ENCODE measurements at places on chromosomes 1 and 21.

DNA sequence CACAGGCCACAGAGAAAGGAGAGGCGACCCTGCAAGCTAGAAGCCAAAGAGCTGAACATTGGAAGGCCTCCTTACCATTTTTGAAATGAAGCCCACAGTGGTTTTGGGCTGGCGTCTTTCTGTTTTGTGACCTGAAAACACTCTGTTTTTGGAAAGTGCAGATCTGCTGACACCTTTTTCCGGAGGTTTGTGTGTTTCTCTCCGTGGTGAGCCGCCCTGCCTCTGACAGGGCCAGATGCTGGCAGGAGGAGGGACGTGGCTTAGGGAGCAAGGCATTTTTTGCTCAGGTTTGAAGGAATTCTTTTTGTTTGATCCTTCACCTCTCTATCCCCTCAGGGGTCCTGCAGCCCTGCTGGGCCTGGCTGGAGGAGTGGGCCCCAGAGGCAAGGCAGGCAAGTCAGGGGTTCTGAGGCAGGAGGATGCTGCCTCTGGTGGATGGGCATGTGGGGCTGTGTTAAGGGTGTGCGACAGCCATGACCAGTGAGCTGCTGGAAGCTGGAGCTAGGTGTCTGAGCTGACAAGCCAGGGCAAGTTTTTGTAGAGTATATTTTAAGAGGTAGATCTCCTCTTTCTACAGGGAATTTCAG, 133.8 kb downstream of the CAMTA1 start:
- no peak for DNase-seq

DNA sequence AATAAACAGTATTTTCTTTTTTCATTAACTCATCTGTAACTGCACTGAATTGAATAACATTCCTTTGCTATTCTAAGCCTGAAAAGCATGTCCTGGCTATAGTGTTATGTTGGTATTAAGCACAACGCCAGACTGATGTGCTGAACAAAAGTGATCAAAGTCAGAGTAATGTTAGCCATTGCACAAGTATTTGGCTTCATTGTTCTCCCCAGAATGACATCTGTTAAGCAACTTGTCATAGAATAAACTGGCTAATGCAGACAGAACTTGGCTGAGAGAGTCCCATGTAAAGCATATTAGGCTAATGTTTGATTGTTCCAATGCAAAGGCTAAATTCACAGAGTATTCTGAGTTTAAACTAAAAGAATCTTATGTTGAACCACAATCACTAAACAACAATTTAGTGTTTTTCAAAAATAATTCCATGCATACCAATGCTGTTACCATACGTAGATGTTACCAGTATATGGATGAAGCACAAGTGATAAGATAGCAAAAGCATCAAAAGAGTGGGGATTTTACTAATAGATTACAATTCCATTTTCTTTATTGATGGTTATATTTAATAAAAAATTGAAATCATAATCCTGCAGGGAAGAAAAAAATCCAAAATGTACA, 235.3 kb upstream of the DMRTA2 start:
- no peak for DNase-seq

GRCh38 chr1:16920951-16921350, 780 bp upstream of the CROCC start:
- DNase-seq: no peak

GRCh38 chr1:97069312-97069711, 347.7 kb downstream of the PTBP2 start:
- no peak for DNase-seq

DNA sequence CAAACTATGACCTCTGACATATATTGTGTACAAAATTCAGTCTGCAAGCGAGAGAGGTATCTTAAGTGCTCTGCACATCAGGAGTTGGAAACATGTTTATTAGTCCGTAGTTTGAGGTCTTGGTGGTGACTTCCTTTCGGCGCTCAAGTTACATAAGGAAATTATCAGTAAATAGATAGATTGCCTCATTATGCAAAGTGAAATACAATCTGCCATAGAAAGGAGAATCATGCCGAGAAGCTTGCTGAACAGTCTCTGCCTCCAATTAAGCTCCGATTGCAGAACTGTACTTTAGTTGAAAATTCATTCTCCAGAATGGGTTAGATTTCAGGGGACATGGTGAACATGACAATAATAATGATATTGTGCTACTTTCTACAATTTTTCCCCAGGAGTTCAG, 271.8 kb downstream of the BRINP2 start:
- no peak for DNase-seq

DNA sequence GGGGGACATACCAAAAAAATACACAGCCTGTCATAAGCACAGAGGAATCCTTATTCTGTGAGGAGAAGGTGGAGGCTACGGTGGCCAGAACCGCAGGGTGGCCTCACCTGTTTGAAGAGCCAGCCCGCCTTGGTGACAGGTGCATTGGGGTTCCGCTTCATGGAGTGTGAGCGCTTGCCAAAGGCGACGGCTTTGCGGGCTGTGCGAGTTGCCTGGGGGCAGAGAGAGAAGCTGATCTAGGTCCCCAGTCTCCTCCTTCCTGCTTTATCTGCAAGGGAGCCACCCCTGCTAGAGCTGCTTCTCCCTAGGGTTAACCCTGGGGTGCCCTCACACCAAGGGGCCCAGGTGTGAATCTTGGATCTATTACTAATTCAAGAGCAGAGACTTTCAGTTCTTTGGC, 54.3 kb upstream of the GOLT1A start:
- DNase-seq: no peak

- no peak for DNase-seq
Measured at GRCh38 chr1:212677136-212677535, 22.5 kb downstream of the BATF3 start.

GRCh38 chr1:223824287-223824686, 21.5 kb downstream of the TP53BP2 start:
- DNase-seq: no peak

- no peak for DNase-seq
Measured at GRCh38 chr1:201816309-201816854, 12.6 kb upstream of the IPO9 start.

- DNase-seq: no peak
Measured at GRCh38 chr1:183600136-183600535, 9.9 kb upstream of the NCF2 start.

DNA sequence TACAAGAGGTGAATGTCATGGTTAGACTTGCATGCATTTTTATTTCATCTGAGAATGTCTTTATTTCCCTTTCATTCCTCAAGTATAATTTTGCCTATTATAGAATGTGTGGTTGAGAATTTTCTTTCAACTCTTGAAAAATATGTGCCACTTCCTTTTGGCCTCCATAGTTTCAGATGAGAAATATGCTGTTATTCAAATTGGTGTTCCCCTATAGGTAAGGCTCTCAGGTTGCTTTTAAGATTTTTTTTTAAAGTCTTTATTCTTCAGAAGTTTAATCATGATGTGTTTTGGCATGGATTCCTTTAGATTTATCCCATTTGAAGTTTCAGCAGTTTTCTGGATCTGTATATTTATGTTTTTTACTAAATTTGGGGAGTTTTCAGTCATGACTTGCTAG, 2.1 kb downstream of the MROH7 start:
- DNase-seq: no peak

GRCh38 chr1:94983171-94983739, 56.3 kb upstream of the CNN3 start:
- no peak for DNase-seq

DNA sequence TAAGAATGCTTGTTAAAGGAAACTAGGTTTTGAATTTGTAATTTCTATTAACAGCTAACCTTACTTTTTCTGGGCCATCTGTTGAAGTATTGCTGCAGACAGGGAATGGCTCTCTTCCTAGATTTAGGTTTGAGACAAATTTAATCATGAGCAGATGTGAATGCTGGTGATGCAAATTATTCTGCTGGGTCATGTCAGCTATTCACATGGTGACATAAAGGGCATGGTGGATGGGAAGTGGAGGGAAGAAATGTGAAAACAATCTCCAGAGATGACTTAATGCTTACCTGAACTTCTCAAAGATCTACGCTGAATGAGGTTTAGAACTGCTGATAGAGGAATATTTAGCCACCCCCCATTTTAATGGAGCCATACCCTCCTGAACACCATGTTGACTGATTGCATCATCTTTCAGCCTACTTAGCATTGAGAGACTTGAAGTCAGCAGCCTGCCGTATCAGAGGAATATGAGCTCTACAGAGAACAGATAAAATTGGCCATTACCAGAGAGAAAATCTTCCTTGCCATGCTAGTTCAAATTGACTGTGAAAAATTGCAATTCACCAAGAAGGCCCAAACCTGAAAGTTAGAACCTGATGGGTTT, 138.8 kb downstream of the HHAT start:
- no peak for DNase-seq

- no peak for DNase-seq
Measured at GRCh38 chr1:189434461-189434860, 1043.2 kb downstream of the BRINP3 start.

- DNase-seq: no peak
Measured at GRCh38 chr1:234125714-234126113, 221.2 kb downstream of the SLC35F3 start.

GRCh38 chr1:233738396-233738795, 124.5 kb downstream of the KCNK1 start:
- no peak for DNase-seq

DNA sequence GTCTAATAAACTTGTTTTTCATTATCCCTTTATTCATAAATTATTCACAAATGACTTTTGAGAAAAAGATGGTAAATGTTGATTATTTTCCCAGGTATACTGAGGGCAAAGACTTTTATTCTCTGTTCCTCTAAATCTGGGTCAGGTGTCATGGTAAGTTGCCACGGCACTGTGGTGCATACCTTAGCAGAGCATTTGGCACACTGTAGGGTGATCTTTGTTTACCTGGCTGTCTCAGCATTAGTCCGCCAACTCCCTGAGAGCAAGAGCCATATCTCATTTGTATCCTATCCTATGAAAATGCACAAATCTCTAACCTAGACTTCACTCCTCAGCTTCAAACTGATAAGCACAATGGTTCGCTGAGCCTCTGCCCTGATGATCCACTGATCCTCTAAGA, 24.9 kb downstream of the GDAP2 start:
- DNase-seq: no peak

- DNase-seq: no peak
Measured at GRCh38 chr1:230271300-230272035, 154.7 kb downstream of the PGBD5 start.

GRCh38 chr1:172895050-172895460, 155.7 kb downstream of the TNFSF18 start:
- peak; percentile 29 for DNase-seq

GRCh38 chr1:48039088-48040054, 42.2 kb upstream of the TRABD2B start:
- no peak for DNase-seq

- no peak for DNase-seq
Measured at GRCh38 chr1:55572878-55573734, 357.9 kb upstream of the USP24 start.

DNA sequence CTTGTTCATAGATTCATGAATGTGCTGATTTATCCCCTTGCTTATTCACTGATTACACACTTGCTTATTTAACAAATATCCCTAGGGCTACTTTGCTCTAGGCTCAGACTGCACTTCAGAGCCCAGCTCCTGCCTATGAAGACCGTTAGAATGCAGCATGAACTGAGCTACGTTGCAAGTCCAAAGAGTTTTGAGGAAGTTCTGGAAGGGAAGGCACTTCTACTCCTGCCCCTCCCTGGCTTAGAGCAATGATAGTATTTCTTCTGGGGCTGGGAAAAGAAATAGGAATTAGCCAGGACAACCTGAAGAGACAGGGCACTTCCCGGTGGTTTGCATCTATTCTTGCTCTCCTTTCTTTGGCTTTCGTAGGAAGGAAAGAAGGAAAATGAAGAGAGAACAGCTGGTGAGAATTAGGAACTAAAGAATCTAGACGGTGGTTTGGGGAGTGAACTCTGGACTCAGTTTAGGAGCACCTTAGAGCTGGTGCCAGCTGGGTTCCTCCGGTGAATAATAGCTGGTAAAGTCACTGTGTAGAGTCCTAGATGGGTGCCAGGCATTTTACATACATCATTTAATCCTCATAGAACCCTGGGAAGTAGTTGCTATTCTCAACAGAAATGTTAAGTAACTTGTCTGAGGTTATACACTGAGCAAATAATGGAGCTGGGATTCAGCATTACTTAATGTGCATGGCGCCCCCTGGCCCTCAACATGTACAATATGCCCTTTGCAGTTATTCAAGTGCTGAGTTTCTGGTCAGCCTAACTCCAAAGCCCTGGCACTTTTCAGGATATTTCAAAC, 65.9 kb downstream of the NDUFS5 start:
- peak; percentile 77 for DNase-seq

GRCh38 chr1:51101976-51102375, at the start of gene C1orf185:
C1orf185 (plus strand) TSS chr1:51102228; CDS start chr1:51102234, 6 bp downstream.
- no peak for DNase-seq

DNA sequence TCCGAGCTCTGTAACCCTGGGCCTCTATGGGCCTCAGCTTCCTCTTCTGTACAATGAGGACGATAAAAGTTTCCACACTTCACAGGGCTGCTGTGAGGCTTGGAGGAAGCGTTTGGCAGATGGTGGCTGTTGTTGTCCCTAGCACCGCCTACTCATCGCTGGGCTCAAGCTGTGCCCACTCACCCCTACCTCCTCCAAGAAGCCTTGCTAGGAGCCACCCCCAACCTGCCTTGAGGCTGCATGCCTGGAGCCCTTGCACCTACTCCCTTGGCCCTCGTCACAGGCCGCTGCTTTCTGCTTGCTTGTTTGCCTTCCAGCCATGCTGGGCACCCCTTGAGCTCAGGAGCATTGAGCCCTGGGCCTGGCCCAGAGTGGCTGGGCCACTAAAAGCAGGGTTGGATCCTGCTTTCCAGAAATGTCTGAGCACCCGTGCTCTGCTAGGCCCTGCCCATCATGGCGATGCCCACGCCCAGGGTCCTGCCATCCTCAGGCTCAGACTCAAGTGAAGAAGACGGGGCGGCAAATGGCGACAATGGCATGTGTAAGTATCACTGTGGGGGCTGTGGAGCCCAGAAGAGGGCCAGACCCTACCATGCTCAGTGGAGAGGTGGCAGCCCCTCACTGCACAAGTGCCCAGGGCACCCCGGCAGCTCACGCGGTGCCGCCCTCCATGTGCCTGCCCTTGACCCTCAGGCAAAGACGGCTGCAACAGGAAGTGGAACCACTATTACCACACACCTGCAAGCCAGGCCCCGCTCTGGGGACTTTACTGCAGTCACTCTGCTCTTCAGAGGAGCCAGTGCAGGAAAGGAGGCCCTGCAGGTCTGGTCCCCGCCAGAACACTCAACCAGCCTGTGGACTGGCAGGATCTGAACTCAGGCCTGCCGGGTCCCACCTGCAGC, 9.5 kb downstream of the SH3BGRL3 start:
- DNase-seq: peak; percentile 68

GRCh38 chr1:6000444-6001288, 8.4 kb upstream of the NPHP4 start:
- DNase-seq: no peak

All from activated CD4-positive, alpha-beta memory T cell treated with anti-CD3 and anti-CD28 coated beads for 36 hours (primary cell).